Stimulated activated CD4-positive, alpha-beta T cell treated with anti-CD3 and anti-CD28 coated beads, Interleukin-1b, Interleukin-23, amount 100 ng/mL, for 1 hour (primary cell): ENCODE measurements at places on chromosomes 11 and 22.

GRCh38 chr11:4466131-4466870 lies 16.1 kb upstream of the OR52K1 start:
- no peak for DNase-seq

GRCh38 chr11:116336540-116336939 lies 436.2 kb downstream of the BUD13 start:
- DNase-seq = no peak

DNA sequence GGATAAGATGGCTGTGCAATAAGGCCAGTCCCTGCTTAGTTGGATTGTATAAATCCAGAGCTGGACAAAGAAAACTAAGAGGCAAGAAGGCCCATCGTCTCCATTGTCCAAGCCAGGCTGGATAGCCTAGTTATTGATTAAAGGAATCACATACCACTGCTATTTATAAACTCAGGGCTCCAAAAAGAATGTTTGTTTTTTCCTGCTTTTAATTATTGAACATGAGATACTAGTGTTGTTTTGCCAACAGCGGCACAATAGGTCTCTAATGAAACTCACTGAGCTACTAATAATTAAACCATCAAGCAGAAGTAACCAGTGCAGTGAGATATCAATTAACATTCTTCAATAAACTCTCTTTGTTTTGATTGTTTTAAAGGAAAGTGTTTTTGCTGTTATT lies 259.7 kb downstream of the INSC start:
- DNase-seq = no peak

- no peak for DNase-seq
Measured at GRCh38 chr11:119378851-119379465, 2.5 kb downstream of the USP2 start.

DNA sequence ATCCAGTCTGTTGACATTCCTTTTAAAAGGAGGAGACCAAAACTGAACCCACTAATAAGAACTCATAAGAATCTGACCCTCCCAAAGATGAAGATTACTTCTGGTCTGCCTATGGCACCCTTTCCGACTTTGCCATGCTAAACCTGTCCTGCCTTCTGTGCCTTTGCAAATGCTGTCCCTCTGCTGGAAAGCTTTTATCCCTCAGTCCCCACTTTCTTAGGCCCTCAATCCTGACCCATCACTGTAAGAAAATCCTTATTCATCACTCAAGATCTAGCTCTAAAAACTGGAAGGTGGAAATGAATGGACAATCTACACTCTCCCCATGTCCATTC lies 10.4 kb downstream of the MPZL3 start:
- DNase-seq = no peak
